Activated T-helper 9 cell treated with anti-CD3 and anti-CD28 coated beads, Interleukin-2, amount 50 U/mL, for 16 hours (primary cell): ENCODE measurements at places on chromosomes 13 and 19.

- DNase-seq: no peak
Measured at GRCh38 chr19:5547881-5548280, 19.9 kb downstream of the TINCR start.

DNA sequence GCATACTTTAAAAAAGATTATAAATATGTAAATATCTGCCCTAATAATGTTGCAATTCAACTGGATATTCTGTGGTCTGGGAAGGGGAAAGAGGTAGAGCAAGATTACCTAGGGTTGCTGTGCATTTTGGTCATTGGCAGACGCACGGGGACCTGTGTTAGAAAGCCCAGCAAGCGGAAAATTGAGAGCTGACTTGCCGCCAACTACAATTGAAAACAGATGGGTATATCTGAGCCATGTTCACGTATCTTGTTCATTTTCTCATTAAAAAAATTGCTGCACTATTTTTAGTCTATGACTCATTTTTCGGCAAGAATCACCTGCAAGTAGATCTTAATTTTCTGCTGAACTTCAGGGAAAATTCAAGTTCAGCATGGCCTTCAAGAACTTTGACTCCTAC, 308.5 kb upstream of the TMTC4 start:
- DNase-seq: no peak

DNA sequence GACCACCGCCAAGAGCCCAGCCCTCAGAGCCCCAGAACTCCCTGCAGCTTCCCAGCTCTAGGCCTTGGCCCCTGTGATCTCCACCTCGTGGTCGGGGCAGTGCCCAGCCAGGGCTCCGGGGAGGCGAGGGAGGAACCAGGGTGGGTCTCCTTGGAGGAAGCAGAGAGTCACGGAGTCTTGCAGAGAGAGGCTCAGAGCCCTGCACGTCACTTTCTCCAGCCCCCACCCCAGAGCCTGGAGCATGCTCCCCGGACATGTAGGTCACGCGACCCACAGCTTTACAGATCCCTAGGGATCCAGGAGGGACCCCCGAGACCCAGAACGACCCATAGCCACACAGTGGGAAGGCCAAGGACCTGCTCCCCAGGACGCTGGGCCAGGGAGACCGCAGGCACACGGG, 11.9 kb downstream of the GADD45B start:
- no peak for DNase-seq

- DNase-seq: no peak
Measured at GRCh38 chr13:68550330-68550729, 1320.2 kb upstream of the PCDH9 start.

DNA sequence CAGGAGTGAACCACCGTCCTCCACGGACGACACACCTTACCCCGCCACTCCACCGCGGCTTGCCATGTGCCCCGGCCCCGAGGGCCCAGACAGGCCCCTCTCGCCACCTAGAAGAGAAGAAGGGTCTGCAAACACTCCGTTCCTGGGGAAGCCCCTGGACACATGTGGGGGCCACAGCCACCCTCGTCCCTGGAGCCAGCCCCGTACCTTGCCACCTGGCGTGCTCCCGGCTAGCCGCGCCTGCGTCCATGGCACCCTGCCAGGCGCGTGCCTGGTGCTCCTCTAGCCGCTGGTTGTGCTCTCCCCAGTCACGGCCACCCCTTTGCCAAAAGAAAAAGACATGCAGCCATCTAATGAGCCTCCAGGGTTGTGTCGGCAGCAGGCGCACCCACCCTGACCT, 19.9 kb upstream of the TINCR start:
- DNase-seq: no peak

DNA sequence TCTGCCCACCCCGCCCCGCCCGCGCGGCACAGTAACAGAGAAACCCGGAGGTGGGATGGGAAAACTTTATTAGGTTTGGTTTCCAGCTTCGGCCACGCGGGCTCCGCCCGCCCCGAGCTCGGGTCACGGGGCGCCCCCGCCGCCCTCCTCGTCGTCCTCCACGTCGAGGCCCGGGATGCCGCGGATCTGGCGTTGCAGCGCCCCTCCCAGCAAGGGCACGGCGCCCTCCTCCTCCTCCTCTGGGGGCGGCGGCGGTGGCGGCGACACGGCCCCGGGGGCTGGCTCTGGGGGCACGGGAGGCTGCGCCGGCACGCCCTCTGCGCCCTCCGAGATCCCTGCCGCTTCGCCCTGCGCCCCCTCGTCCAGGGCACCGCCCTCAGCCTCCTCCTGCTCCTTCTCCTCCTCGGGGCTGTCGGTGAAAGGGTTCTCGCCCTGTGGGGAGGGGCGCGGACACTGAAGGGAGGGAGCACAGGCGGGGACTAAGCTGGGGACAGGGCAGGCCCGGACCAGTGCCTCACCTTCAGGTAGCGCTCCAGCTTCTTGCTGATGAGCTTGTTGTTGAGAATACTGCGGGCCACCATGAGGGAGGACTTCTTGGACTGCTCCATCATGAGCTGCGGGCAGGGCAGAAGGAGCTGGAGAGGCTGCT, 536 bp upstream of the AKAP8 start:
- no peak for DNase-seq

DNA sequence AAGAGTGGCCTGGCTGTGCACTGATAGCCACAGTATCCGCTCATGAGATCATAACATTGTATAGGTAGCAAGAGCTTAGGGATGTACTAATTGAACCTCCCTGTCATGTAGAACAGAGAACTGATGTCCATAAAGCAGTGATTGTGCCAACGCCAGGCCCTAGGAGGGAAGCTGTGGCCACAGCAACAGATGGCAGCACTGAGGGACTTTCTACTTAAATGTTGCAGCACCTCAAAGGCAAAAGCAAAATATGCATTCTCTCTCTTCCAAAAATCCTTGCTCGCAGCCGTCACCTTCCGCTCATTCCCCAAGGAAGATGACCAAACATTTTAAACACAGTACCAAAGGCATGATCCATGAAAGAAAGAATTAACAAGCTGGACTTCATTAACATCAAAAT, 32.3 kb downstream of the COL4A1 start:
- DNase-seq: no peak

DNA sequence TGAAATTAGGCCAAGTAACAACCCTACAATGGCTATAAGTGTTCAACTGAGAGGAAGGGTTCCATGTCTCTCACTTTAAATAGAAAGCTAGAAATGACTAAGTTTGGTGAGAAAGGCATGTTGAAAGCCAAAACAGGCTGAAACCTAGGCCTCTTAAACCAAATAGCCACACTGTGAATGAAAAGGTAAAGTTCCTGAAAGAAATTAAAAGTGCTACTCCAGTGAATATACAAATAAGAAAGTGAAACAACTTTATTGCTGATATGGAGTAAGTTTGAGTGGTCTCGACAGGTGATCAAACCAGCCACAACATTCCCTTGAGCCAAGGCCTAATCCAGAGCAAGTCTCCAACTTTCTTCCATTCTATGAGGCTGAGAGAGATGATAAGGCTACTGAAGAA, 209.6 kb downstream of the KLF12 start:
- no peak for DNase-seq

DNA sequence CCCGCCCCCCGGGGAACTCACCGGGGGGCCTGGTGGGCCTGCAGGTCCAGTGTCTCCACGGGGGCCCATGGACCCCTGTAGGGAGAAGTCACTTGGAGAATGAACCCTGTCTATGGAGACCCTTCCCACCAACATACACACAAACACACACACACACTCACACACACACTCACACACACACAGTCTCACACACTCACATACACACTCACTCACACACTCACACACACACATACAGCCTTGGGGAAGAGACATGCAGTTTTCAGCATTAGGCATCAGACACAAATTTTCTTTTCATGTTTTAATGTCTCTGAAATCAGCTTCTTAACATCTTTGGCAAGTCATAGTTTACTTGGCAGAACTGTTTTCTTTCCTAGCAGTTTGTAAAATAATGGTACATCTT, 31.0 kb upstream of the OLFM2 start:
- DNase-seq: no peak

GRCh38 chr13:42247883-42248282, 24.1 kb upstream of the AKAP11 start:
- no peak for DNase-seq

DNA sequence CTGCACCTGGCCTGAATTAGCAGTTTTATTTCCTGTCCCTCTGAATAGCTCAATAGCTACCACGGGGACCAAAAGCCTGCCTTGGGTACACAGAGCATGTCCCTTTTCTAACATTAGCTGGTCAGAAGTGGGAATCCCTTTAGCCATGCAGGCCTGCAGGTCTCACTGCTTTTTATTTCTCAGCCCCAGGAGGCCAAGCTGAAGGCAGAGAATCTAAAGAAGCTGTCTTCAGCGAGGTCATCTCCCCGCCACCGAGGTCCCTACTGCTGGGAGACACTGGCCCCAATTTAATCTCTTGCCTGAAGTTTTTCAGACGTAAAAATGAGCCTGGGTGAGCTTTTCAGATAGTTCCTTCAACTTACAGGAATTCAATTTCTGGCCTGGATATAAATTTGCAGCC, 40.7 kb downstream of the PIN1 start:
- DNase-seq: no peak

GRCh38 chr13:39379667-39380655, 223.0 kb downstream of the LHFPL6 start:
- DNase-seq: no peak

DNA sequence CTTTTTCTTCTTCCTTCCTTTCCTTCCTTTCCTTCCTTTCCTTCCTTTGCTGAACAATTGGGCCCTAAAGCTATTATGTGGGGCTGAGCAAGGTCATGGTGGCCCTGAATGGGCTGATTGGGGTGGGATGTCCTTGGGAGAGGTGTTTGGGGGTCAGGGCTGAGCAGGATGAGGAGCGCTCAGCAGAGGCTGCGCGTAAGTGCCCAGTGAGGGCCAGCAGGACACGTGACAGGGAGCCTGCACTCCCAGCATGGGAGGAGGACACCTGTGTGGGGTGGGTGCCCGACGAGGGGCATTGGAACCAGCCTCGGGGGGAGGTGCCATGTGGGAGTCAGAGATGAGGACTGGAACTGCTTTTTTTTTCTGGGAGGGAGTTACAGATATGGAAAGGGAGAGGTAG, 5.4 kb upstream of the LGALS7 start:
- no peak for DNase-seq

DNA sequence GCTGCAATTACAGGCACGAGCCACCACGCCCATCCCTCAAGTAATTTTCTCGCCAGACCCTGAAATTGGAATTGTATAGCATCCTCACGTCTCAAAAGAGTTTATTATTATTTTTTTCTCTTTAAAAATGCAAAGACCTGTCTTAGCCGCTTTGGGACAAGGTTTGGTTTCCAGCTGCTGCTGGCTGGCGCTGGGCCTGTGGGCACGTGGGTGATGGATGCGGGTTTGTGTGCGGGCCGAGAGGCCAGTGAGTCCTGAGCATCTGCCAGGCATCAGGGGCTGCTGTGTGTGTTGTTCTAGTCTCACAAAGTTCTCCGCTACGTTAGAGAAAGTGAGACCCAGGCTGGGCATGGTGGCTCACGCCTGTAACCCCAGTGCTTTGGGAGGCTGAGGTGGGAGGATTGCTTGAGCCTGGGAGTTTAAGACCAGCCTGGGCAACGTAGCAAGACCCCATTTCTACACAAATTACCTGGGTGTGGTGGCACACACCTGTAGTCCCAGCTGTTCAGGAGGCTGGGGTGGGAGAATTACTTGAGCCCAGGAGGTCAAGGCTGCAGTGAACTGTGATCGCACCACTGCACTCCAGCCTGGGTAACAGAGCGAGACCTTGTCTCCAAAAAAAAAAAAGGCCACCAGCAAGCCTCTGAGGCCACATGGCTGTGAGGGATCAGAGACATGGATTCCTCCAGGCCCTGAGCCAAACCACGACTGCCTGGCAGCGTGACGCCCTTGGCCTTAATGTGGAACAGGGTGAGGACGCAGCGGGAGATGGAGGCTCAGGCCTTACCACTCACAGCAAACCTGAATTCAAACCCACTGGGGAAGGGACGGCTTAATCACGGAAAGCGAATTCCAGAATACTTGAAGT, 4.7 kb upstream of the TMPRSS9 start:
- DNase-seq: no peak

GRCh38 chr19:45027371-45027770, 11.5 kb upstream of the CLASRP start:
- no peak for DNase-seq

- peak; percentile 16 for DNase-seq
Measured at GRCh38 chr13:50130123-50130946, 115.1 kb downstream of the KCNRG start.

GRCh38 chr13:114056205-114057013, 76.0 kb downstream of the RASA3 start:
- no peak for DNase-seq

DNA sequence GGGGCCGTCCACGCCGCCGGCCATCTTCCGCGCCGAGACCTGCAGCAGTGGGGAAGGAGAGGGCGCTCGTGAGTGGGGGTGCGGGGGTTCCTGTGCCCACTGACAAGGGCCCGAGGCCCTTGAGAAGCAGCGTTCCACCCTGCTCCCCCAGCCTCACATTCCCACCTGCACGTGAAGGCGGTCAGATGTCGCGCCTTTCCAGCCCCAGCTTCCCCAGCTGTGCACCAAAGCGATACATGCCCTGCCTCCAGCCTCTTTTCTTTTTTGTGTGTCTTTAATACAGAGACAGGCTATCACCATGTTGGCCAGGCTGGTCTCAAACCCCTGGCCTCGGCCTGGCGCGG, 11.5 kb downstream of the ZBTB7A start:
- DNase-seq: no peak

DNA sequence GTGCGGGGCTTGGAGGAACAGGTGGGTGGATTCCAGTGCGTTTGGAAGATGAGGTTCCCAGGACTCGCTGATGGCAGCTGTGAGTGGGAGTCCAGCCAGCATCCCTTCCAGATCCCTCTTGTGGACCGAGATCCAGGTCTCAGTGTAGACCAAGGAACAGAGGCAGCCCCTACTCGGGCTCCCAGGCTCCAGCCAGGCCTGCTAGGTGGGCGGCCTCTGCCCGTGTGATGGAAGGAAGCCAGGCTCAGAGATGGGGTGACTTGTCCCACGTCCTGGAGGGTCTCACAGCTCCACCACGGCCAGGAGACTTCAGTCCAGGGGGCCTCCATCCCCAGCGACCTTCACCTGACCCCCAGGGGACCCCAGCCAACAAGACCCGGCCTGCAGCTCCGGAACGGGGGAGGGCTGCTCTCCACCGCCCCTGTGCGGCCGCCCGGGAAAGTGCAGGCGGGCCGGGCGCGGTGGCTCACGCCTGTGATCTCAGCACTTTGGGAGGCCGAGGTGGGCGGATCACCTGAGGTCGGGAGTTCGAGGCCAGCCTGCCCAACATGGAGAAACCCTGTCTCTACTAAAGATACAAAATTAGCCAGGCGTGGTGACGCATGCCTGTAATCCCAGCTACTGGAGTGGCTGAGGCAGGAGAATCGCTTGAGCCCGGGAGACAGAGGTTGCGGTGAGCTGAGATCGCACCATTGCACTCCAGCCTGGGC, 729 bp upstream of the MADCAM1 start:
- peak; percentile 28 for DNase-seq

- DNase-seq: no peak
Measured at GRCh38 chr19:6185093-6185834, 49.8 kb downstream of the ACSBG2 start.

GRCh38 chr13:44385401-44385800, 11.8 kb downstream of the SERP2 start:
- no peak for DNase-seq

- DNase-seq: no peak
Measured at GRCh38 chr13:57632276-57633140, 964 bp downstream of the PCDH17 start.
